ENCODE measurements at places on chromosomes 13 and 19.

DNA sequence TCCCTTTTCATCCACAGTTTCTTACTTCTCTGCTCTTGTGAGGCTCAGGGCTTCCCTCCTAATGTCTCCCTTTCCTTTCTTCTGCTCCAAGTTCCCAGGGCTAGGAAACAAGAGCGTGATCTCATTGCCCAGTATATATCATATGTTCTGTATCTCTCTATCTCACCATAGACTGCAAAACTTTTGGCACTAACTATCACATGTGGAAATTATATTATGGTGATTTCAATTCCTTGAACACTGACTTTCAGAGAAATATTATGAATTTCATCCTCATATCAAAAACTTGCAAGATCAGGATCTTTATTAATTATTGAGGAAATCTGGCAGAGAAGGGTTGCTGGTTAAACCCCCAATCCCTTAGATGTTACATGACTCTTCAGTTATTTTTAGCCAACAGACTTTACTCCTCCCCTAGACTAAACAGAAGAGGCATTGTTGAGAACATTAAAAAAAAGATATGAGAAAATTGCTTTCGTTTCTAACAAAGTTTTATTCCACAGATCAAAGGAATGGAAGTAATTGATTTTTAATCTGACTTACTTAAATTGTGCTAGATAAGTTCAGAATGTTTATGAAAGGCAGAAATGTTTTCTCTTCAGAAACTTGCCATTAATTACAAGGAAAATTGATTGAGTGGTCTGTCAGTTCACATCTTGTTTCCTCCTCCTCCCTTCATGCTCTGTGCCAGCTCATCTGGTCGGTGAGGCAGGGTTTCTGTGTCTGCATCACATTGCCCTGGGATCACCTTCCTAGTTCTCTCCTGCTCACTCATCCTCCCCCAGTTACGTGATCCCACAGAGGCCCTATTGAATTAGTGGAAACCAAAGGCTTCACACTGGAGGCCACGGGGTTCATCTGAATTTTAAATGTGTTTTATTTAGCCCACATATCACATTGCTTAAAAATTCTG lies 378.5 kb downstream of the LMO7 start:
- DNase-seq = no peak

DNA sequence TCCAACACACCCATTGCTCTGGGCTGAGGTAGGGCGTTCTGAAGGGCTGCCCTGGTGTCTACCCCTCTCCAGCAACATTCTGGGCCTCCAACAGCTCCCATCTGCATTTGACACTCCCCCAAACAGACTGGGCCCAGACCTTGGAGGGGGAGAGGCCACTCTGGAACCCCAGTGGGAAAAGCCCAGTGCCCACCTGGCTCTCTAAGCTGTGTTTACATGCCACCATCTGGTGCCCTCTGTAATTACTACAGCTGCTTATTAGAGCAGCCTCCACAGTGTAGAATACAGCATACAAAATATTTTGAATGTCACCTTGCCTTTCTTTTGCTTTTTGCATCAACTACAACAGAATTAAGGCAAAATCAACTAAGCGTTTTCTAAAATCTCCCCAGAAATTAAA lies 35.8 kb upstream of the TM9SF2 start:
- no peak for DNase-seq

GRCh38 chr19:4014541-4015491 lies 7.3 kb downstream of the PIAS4 start:
- DNase-seq = peak; percentile 27

DNA sequence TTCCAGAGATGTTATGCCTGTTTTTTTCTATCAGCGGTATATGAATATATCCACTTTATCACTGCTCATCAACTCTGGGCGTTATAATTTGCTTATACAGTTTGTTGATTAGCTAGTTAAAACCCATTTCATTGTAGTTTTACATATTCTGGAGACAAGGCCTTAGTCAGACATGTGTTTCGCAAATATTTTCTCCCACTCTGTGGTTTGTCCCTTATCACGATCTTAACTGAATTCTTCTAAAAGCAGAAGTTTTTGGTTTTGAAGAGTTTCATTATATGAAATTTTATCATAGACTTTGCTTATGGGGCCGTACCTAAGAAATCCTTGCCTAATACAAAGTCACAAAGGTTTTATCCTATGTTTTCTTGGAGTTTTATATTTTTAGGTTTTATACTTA lies 84.6 kb downstream of the FRY start:
- DNase-seq = no peak

GRCh38 chr19:42357290-42357689 lies 31.9 kb downstream of the MEGF8 start:
- DNase-seq = no peak

GRCh38 chr19:53910170-53910518 lies 1.1 kb downstream of the CACNG7 start:
- no peak for DNase-seq

DNA sequence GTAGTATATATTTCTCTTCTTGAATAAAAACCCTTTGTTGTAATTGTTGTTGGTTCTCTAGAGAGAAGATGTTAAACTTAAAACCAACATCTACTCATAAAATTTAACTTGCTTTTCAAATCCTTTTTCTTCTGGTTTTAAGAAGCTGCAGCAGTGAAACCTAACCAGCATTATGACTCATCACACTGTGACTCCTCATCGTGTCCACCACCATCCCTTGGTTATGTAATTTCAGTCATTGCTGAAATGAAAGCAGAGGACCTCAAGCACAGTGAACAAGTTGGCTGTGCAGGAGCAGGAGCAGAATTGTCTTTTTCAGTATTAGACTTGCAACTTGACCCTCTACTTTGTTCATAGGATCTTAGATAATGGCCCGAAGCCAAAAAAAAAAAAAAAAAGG lies 64.9 kb upstream of the HTR2A start:
- peak; percentile 48 for DNase-seq

Data from activated CD4-positive, alpha-beta T cell treated with anti-CD3 and anti-CD28 coated beads, Interleukin-2, Interleukin-4, amounts not matched to agents 100 ng/mL and 50 ng/mL, durations not matched to agents 16 hours and 8 hours (primary cell).